ENCODE measurements at places on chromosomes 12 and 14.
A peak's percentile ranks its signal among the peaks of the same experiment; 100 is the strongest.

DNA sequence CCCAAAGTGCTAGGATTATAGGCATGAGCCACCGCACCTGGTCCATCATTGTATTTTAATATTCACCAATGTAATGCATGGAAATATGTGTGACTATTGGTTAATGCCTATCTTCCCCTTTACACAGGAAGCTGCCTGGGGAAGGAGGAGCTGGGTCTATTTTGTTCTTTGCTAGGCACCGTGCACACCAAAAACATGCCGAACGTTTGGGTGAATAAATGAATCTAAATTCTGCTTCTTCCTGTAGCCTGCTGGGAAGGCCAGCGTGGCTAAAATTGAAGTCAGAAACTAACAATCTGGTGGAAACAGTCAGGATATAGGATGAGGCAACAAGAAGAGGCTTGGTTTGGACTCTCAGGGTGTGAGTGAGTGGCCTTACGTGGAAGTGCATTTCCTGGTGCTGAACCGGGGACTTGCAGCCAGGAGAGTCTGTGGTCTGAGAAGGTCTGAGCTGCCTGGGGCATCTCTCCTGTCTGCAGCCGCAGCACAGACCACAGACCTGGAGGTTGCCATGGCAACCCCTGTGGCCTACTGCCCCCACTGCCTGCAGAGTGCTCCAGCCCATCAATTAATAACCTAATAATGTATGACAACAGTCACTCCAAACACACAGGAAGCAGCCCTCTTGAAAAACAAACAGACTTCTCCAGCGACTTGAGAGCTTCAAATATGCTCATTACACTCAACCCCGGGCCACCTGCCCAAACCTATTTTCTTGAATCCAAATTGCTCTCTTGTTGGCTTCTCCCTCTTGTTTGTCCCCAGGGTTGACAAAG, 5.5 kb upstream of the GPR68 start:
- peak; percentile 55 for DNase-seq

- DNase-seq = no peak
These were observed 36.7 kb upstream of the CSRP2 start for GRCh38 chr12:76915361-76916169.

- DNase-seq = no peak
These were observed 36.0 kb downstream of the CPM start for GRCh38 chr12:68896881-68897540.

GRCh38 chr12:2722806-2723205, 72.0 kb upstream of the FKBP4 start:
- no peak for DNase-seq

DNA sequence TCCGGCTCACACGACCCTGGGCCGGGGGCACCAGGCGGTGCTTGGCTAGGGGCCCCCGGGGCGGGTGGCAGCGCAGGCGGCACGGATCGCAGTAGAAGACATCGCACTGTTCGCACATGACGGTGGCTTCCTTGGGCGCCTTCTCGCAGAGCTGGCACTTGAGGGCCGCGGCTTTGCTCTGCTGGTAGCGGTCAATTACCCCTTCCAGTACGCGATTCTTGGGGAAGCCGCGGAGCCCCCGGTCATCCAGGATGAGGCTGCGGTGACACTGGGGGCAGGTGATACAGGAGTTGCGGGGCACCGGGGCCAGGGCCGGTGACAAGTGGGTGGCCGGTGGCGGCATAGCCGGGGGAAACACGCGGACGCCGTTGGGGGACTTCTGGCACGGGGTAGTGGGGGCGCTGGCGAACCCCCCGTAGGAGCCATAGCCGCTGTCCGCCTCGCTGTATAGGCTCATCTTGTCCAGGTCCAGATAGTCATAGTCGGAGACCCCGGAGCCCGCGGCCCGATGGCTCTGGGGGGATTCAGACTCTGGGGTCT, 553 bp downstream of the TRIM9 start:
- DNase-seq = no peak

DNA sequence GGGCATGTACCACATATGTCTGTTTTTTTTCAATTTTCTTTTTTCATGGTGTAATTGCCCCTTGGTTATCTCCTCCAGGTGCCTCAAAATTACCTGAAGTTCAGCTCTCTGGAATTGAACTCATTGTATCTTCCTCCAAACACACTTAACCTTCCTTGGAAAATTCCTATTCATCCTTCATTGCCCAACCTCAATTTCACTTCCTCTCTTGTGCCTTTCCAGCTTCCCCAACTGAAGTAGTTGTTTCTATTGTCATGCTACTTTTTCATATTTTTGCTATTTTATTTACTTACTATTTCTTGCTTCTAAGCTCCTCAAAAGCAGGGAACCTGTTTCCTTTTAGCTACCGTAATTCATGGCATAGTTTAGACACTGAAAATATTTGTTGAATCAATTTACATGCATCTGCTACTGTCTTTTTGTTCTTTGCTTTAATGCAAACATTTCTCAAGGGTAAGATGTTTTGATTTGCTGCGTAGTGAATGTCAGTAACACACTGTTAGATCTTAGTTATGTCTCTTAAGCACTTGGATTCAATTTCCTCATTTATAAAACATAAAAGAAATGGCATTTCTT, 37.0 kb upstream of the STXBP6 start:
- no peak for DNase-seq

GRCh38 chr12:88579161-88579517, 1.1 kb downstream of the KITLG start:
- peak; percentile 65 for DNase-seq

GRCh38 chr12:70660620-70661219, 23.5 kb upstream of the PTPRB start:
- peak; percentile 96 for DNase-seq

GRCh38 chr12:27198036-27198435, 46.0 kb upstream of the STK38L start:
- DNase-seq = no peak

DNA sequence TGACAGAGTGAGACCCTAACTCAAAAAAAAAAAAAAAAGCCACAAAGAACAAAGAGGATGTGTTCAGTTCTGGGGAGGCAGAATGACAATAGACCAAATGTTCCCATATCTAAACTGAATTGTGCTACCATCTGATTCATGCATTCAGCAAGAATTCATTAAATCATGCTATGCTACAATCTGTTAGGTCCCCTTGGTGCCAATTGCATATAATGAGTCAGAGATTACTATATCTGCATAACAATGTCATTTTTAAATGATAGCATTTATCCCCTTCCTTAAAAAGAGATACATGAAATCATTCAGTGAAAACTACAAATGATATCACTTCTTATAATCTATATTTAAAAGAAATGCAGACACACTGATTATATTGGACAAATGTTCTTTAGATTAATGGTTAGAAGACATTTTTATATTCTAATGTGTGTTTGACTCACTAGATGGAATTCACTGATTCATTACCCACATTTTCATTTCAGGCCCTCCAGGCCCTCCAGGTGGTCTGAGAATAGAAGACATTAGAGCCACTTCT, 207.6 kb upstream of the PDZRN4 start:
- no peak for DNase-seq

- DNase-seq = peak; percentile 96
These were observed 39.9 kb downstream of the LTBP2 start for GRCh38 chr14:74571901-74572725.

- no peak for DNase-seq
These were observed 6.3 kb upstream of the CDKL1 start for GRCh38 chr14:50402965-50403364.

GRCh38 chr14:75525969-75526368, 3.7 kb downstream of the BATF start:
- no peak for DNase-seq

GRCh38 chr14:104481323-104481722, 98.2 kb upstream of the C14orf180 start:
- DNase-seq = no peak

DNA sequence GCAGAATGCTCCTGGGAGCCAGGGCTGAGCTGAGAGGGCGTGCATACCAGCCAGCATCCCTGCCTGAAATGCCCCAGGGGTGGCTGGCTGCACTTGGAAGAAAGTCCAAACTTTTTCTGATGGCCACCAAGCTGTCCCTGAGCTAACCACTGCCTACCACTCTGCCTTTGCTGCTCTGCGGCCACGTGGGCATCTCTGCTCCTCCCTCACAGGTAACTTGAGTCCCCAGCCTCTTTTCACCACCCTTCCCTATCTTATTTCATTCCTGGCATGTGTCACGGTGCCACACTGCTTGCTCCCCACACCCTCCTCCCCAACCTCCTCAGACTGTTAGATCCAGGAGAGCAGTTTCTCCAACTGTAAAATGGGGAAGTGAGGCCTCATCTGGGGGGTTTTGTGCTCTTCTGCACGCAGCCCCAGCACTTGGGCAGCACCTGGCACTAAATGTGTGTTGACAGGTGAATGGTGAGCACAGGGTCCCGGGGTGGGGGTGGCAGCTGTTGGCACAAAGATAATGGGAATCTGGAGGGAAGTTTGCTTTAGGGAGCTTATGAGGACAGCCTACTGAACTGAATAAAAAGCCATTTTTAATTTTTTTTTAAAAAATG, 113.0 kb downstream of the GLT1D1 start:
- no peak for DNase-seq

GRCh38 chr12:642633-643474, 20.4 kb downstream of the NINJ2 start:
- DNase-seq = peak; percentile 86

GRCh38 chr14:59565087-59565486, 11.5 kb downstream of the CCDC175 start:
- no peak for DNase-seq

DNA sequence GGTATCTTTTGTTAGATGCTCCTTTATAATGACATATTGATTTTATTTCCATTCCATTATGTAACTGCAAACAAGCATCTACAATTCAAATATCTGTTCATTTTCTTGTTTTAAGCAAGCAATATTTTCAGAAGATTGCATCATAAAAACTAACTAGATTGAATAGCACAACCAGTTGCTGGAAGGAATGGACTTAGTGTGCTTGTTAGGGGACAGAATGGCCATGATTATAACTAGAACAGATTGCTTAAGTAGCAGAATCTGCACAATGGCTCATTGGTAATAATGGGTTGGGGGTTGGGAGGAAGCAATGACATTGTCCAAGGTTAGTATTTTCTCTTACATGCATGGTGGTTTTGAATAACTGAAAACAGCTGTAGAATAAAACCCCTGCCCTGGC, 939.5 kb downstream of the SLC16A7 start:
- DNase-seq = no peak

DNA sequence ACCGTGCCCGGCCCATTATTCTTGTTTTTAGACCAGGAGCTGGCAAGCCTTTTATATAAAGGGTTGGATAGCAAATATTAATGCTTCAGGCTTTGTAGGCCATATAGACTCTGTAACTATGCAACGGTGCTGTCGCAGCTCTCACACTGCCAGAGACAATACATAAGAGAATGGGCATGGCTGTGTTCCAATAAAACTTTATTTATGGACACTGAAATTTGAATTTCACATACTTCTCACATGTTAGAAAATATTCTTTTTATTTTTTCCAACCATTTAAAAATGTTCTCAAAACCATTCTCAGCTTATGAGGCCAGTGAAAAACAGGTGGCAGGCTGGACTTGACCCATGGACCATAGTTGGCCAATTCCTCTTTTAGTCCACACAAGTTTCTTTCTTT, 13.0 kb upstream of the CDK2AP1 start:
- no peak for DNase-seq

- DNase-seq = no peak
These were observed 76.0 kb upstream of the FZD10 start for GRCh38 chr12:130086248-130086647.

DNA sequence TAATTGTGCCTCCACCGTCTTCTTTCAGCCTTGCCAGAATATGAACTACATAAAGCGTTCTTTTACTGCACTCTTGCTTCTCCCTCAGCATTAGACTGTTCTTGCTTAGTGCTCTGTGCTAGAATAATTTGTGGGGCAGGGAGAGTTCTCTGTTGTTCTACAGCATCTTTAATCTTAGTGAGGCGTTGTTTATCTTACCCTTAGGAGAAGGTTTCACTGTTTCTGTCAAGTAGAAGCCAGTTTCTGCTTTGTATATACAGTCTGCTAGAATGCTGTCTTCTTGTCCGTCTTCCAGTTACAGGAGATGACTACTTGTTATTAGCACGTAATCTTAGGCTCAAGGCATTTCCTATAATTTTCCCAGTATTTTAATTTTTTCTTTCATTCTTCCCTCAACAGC, 458.0 kb downstream of the FLRT2 start:
- DNase-seq = no peak

GRCh38 chr12:71755146-71755892, 656 bp downstream of the RAB21 start:
- peak; percentile 54 for DNase-seq

- no peak for DNase-seq
These were observed 305.4 kb downstream of the BMP4 start for GRCh38 chr14:53651096-53651740.

DNA sequence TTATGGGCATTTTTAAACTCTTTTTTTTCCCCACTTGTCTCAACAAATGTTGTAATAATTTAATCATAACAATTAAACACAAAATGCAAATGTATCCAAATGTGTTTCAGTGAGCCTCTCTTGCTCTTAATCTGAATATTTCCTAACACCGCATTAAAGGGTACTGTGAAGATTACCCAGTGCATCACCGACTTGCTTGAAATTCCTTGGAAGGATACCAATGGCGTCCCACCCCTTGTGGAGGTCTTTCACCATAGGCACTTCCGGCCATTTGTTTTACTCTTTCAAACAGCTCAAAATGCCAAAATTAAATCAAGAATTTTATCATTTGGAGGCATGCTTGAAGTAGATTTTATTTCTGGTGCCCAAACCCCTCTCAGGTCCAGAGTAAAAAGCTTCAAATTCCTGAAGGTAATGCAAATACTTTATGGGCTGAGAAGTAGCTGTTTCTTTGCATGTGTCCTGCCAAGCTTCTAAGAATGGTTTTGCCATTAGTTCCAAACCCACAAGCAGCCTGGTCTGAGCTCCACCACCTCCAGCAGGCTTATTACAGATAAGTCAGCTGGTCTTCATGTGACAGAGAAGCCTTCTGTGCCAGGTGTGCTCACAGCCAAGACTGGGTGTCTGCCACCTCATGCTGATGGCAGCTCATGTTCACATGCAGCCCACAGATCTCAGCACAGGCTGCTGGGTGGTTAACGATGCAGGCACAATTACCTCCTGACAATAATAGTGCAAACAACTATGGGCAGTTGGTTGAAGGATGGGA, 16.4 kb upstream of the NUDT4 start:
- no peak for DNase-seq

DNA sequence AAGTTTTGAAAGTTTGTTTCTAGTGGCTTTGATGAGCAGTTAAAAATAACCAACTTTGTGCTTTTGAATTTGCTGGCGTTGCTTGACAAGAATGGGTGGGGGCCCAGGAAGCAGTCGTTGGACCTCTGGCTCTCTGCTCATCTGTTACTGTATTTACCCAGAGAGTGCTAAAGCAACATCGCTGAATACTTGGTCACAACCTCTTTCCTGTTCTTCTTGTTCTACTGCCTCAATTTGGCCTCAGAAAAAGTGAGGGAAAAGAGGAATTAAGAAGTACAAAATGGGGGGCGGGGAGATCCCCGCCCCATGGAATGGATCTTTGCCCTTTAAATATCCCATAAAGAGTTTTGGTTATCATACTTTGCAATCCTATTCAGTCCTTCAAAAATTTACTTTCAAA, 221.5 kb upstream of the G2E3 start:
- no peak for DNase-seq

Measured in lung microvascular endothelial cell (primary cell).